ENCODE measurements at places on chromosomes 2 and 18. TPM values are rescaled to one million over a fixed set of nuclear protein-coding genes. Genes with fewer than 3 reads are reported as not detected.

DNA sequence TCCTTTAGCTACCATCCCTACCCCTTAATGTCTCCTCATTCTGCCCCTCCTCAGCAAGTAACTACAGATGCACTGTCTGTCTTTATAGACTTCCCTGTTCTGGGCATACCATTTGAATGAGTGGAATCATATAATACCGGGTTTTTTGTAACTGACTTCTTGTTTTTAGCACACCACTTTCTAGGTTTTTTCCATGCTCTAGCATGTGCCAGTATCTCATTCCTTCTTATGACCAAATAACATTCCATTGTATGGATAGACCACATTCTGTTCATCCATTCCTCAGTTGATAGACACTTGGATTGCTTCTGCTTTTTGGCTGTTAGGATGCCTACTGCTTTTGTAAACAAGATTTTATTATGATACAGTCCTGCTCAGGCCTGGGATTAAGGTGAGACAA lies 154.7 kb downstream of the TSN start:
- no peak for DNase-seq

SLC19A3 gene
- total RNA-seq: 4.5 TPM

- no peak for DNase-seq
These were observed 224.1 kb downstream of the LRP1B start for GRCh38 chr2:141906678-141907077.

- DNase-seq: peak; percentile 74
These were observed 139.0 kb downstream of the DDX1 start for GRCh38 chr2:15730545-15731212.

RNF152 gene
- total RNA-seq: not detected

ANO7 gene
- total RNA-seq: 6.5 TPM

PROKR1 gene
- total RNA-seq: not detected

ATP5F1A gene
- total RNA-seq: 242 TPM

GRCh38 chr2:67046591-67046990 lies 350.5 kb upstream of the ETAA1 start:
- peak; percentile 56 for DNase-seq

DNA sequence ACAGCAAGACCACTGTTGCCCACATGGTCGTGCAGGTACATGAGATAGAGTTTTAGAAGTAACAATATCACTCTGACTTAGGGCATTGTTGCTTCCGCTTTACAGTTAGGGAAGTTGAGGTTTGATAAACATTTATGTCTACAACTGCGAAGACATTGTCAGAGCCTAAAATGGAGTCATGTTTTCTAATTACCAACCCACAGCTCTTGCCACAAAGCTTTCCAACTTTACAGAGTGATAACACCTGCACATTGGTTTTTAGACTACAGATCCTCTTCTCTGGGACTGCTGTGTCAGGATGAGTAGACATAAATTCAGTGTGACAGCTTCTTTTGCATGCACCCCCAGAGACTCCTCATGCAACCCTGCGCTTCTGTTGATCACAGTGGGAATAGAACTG lies 119.0 kb downstream of the FEZ2 start:
- DNase-seq: no peak

DNA sequence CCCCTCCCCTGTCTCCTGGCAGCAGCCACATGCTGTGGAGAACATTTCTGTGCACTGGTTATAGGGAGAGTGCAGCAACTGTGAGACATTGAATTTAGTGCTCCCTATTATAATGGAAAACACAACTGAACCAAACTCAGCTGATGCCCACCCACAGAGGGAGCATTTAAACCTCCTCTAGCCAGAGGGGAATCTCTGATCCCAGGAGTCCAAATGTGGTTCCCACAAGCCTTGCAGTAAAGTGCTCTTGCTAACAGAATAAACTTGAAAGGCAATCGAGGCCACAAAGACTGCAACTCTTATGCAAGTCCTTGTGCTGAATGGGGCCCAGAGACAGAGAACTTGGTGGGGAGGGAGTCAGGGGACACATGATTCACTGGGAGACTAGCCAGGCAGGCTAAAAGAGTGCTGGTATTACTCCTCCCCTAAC lies 638.8 kb upstream of the VRK2 start:
- no peak for DNase-seq

DNA sequence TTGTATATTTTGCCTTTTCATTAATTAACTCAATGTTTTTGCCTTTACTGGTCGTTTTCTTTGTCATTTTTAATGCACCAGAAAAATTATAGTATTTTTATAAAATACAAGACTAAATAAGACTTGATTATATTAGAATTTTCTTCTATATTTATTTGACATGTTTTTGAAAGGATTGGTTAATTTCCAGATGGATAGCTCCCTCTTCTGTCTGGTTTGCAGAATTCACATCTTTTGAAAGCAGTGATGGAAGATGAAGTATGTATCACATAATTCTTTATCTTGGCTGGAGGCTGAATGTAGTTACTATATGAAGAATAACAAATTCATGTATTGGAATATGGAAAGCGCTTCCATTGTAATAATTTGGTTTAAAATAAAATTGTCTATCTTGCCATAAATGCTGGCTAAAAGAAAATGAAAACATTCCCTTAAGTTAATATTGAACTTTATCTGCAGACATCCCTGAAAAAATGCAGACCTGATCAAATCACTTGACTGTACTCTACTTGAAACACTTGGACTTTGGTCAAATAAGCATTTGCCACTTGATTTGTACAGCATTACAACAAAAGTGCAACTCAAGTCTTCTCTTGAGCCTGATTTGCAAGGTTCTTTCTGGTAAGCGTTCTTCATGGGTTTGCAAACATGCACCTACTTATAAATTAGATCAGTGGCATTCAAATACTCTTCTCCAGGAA lies 86.3 kb upstream of the EFEMP1 start:
- DNase-seq: no peak

GRCh38 chr2:133378928-133379549 lies 189.2 kb downstream of the NCKAP5 start:
- DNase-seq: no peak

- DNase-seq: no peak
These were observed 43.6 kb downstream of the SCN9A start for GRCh38 chr2:166332106-166332505.

- DNase-seq: no peak
These were observed 659.9 kb downstream of the IRS1 start for GRCh38 chr2:226139759-226140158.

CXCR2 gene
- total RNA-seq: not detected

REEP1 gene
- 0.25 TPM for total RNA-seq

DNA sequence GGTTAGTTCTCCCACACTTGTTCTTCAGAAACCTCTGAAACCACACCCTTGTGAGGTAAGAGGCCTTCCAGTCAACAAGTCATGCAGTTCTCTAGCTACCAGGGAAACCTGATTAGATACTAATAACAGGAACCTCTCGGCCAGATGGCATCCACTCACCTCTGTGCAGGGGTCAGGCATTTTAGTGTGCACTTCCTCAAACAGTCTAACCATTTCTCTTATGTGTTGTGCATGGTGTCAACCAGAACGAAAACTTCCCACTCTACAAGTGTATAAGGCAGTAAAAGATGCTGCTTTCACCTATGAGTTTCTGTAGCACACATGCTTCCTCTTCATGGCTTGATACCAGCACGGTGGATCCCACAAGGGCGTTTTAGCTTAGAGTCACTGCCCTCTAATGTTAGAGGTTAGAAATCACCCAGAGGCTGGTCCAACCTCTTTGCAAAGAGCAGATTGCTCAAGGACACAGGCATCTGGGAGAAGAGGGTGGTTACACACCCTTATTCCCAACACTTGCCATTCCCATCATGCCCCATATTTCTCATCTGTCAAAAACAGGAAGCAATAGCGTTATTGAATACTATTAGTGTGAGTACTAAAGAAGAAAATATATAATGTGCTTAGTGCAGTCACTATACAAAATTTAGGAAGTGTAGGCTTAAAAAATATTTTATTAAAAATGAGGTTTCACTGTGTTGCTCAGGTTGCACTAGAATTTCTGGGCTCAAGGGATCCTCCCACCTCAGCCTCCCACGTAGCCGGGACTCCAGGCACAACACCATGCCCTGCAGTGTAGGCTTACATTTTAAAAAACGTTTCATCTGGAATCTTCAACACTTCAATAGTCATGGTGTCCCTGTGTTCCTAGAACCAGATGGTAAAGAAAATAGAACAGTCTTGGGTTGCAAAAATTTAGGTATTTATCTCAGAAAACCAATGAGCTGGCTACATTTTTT lies 34.5 kb upstream of the RAB31 start:
- peak; percentile 84 for DNase-seq

GRCh38 chr2:69545477-69545932 lies 98.0 kb downstream of the AAK1 start:
- no peak for DNase-seq

GPAT2 gene
- 11.0 TPM for total RNA-seq

DNA sequence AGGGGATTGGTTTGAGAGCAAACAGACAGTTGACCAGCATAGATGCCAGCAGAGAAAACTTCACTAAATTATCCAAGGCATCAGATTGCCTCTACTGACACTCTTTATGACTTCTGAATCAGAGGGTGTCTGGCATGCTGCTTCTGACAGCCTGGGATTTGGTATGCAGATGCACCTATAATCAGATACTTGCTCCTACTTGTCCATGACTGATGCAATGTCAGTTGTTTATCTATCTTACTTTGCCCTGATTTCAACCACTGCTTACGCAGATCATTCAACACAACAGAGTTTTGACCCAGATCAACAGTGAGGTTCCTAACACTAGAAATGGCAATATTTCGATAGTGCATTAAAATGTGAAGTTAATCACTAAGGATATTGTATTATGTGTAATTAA lies 22.6 kb upstream of the CALCRL start:
- DNase-seq: no peak

DRC1 gene
- 4.7 TPM for total RNA-seq

- DNase-seq: no peak
These were observed 21.3 kb downstream of the MBD5 start for GRCh38 chr2:148042219-148042618.

- DNase-seq: peak; percentile 78
These were observed 127.3 kb downstream of the DNER start for GRCh38 chr2:229586746-229587705.

GRCh38 chr2:119063177-119063576 lies 95.4 kb downstream of the C1QL2 start:
- no peak for DNase-seq

DNA sequence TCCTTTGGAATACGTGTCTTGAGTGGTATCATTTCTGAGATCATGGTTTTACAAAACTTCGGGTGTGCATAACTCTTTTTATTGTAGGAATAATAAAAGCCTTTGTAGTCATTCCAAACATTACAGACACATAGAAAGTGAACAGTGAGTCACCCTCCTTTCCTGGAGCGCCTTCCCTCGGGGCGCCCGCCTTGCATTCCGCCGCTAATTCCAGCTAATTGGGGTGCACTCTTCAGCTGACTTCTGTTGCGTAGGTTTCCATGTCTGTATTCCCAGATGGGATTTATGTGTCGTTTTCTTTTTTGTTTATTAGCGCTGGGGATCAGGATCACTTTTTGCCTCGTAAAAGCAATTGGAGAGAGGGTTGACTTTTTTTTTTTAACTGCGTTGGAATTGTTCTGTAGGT lies 18.7 kb downstream of the SH3BP4 start:
- DNase-seq: peak; percentile 94

DNA sequence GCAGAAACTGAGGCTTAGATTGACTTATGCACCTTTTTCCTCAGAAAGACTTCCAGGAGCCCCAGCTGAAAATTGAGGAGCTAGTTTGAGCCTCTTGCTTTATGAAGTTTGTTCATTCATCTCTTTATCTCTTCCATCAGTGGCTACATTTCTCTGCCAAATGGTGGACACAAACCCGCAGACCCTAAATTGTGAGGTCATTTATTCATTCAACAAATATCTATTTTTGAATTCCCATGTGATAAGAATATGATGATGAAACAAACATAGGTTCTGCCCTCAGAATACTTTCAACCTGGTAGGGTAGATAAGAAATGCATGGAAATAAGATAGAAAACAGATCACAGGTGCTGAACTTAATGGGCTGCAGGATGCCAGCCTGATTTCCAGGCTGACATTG lies 309.4 kb downstream of the TNS1 start:
- no peak for DNase-seq

CFAP53 gene
- total RNA-seq: 1.9 TPM

GRCh38 chr2:127531221-127531648 lies 4.2 kb upstream of the MYO7B start:
- DNase-seq: peak; percentile 37

DNA sequence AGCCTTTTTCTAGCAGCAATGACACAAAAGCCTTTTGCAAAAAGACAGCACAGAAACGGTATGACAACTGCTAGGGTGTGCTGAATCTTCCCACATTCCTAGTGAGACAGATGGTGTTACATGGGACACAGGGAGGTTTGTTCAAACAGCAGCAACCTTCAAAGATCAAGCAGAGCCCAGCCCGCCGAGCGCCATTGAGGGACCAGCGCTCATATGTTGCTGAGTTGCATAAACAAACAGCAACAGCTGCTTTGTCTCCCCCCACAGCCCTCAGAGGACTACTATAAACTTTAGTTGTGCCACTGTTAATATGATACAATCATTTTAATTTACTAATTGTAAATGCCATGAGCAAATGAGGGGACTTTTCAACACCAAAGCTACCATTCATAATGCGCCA lies 117.7 kb downstream of the ZEB2 start:
- no peak for DNase-seq

GKN2 gene
- not detected for total RNA-seq

DNA sequence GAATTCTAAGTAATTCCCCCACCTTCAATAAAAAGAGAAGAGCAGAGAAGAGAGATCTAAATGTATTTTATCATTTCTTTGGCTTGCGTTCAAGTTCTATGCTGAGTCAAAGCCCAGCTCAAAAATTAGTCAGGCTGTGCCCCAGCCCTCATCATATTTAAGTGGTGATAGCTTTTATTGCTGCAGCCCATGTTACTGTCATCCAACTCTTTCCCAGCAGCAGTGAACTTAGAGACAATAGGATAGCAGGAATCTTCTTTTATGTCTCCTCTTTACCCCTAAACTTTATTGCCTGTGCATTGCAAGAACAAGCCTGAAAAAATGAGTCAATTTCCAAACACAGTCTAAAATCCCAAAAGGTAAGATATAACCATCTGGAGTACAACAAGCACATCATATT lies 1599.3 kb upstream of the PIK3C3 start:
- DNase-seq: no peak

GRCh38 chr2:82823892-82824291 lies 1635.2 kb downstream of the SUCLG1 start:
- DNase-seq: no peak

FOXD4L1 gene
- 0.43 TPM for total RNA-seq

DNA sequence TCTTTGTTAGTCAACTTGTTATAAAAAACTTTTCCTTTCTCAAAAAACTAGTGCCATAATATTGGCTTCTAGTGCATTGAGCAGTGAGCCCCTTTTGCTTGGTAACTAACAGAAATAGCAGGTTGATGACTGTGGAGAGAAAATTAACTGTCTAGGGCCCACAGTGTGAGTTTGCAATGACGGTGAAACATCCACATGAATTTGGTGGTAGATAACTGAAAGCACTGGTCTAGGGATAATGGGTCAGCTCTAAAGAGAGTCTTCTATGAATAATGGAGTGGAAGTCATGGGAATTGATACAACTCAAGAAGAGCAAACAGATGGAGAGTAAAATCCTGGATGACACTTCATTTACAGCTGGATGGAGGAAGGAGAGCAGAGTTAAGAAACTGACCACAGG lies 245.4 kb downstream of the METTL4 start:
- no peak for DNase-seq

HS1BP3 gene
- total RNA-seq: 16.2 TPM

- DNase-seq: peak; percentile 89
These were observed 341.4 kb downstream of the SLC4A3 start for GRCh38 chr2:219968685-219969345.

- DNase-seq: no peak
These were observed 1474.1 kb upstream of the SLC39A10 start for GRCh38 chr2:194182888-194183287.
